ENCODE measurements at places on chromosomes 3 and 15.

DNA sequence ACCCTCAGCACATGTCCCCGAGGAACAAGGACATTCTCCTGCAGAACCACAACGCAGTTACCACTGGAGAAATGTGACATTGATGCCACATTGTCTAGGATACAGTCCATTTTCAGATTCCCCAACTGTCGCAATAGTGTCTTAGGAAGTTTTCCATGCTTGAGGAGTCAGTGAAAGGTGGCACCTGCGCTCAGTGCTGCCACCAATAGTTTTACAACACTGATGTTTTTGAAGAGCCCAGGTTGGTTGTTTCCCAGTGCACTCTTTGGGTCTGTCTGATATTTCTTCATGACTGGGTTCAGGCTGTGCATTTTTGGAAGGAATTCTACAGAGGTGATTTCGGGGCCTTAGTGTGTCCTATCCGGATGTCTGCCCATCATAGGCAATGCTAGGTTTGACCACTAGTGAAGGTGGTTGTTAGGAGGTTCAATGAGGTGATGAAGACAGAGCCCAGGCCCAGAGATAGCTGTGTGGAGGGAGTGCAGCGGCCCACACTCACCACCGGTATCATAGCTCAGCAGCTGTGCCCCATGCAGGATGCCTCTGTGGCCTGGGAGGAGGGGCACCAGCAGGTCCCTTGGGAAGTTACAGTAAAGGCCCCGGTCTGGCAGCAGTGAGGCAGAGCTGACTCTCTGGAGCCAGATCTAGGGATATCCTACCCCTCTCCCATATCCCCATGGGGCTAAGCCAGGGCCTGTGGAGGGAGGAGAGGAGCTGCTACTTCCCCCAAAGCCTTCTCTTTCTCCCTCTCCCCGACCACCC is 96.6 kb downstream of the DNAJB8 start:
- DNase-seq: no peak

DNA sequence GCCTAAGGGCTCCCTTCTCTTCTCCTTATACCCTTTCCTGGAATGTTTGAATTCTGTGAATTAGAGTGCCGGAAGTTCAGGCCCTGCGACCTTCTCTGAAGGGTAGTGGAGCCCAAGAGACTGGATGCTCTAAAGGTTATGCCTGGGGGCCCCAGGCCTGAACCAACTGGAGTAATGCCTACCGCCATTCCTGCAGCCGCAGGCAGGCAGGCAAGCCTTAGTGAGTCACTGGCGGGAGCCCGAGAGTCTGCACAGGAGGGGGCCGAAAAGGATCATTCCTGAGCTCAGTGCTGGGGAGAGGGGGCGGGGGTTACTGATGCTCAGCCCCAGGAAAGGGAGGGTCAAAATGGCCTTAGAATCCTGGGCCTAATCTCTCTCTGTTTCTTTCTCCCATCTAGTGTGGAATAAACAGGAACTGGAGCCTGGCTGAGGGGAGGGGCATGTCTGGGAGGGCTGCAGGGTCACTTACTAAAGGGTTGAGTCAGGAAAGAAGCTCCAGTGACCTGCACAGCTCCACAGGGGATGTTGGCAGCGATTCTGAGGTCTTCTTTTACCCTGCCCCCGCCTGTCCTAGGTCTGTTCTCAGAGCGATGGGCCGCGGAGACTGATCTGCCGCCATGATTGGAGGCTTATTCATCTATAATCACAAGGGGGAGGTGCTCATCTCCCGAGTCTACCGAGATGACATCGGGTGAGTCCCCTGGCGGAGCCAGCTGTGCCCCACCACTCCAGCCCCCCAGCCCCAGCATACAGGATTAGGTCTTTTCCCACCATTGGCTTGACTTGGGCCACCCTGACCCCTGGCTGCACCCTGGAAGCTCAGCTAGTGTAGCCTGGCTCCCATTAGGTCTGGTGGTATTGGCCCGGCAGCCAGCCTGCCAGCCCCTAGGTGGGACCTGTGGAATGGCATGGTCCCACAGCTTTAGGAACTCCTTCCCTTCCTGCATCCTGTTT is 2.0 kb downstream of the AP2M1 start:
- DNase-seq: no peak

GRCh38 chr3:36631549-36631948 is 132.8 kb downstream of the DCLK3 start:
- no peak for DNase-seq

- DNase-seq: no peak
Measured at GRCh38 chr3:149270180-149270579, 48.6 kb upstream of the CP start.

- DNase-seq: no peak
Measured at GRCh38 chr15:39360452-39360851, 220.4 kb upstream of the THBS1 start.

DNA sequence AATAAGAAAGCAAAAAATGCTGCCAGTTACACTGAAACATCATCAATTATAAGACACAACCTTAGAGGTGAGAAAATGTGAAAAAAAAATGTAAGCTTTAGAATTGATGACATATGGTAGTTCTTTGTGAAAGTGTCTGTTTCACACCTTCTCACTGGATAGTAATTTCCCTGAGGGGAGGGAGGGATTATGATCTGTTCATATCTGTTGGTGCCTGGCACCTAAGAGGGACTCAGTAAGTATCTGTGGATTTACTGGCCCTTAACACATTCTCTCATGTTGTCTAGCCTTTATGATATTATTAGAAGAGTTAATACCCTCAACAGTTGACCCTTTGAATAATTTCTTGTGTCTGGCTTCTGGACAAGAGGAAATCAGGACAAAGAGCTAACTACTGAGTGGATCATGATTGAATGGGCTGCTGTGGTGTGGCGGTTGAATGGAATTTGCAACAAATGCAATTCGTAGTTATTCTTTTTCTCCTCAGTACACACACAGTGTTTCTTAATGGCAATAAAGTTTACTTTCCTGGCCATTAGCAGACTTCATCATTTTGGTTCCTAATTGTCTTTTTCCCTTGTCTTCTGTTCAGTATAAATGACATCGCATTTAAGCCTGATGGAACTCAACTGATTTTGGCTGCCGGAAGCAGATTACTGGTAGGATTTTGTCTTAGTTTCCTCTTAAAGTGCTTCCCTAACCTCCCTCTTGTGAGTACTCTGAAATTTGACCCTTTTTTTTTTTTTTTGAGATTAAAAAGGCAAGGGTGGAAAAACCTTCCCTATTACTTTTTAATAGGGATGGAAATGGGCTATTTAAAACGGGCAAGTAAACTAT is 9.5 kb downstream of the IFT122 start:
- DNase-seq: no peak

- no peak for DNase-seq
Measured at GRCh38 chr15:91335702-91336101, 235.6 kb downstream of the SV2B start.

- DNase-seq: no peak
Measured at GRCh38 chr15:80418892-80419537, 14.8 kb downstream of the ARNT2 start.

GRCh38 chr15:90838139-90838538 is 30.2 kb upstream of the FURIN start:
- no peak for DNase-seq

- no peak for DNase-seq
Measured at GRCh38 chr3:149532489-149533180, 58.1 kb downstream of the TM4SF4 start.

DNA sequence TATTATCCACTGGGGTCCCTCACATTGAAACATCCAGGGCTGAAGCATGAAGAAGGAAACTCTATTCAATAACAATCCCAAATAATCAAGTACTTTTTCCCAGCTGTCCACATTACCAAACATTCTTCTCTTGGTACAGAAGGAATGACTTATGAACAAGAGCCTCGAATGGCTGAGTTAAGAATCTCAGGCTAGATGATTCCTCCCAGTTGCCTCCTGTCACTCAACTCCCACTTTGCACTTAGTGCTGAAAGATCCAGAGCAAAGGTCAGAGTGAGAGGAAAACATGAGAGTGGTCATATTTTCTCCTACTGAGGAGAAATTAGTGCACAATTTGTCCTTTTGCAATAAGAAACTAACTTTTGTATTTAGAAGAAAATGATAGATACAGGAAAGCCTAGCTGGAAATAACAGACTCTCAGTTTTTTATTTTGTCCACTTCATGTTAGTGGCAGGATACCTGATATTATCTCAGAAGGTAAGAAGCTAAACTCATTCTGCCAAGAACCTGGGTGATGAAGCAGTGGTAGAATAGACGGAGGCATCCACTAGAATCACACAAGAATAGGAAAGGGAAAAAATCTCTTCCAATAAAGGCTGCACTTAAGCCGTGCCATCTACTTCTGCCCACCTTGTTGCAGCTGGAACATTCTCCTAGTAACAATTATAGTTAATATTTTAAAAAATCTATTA is 46.2 kb downstream of the GADL1 start:
- DNase-seq: no peak

GRCh38 chr15:21262851-21263425 is 177.4 kb downstream of the POTEB3 start:
- no peak for DNase-seq

DNA sequence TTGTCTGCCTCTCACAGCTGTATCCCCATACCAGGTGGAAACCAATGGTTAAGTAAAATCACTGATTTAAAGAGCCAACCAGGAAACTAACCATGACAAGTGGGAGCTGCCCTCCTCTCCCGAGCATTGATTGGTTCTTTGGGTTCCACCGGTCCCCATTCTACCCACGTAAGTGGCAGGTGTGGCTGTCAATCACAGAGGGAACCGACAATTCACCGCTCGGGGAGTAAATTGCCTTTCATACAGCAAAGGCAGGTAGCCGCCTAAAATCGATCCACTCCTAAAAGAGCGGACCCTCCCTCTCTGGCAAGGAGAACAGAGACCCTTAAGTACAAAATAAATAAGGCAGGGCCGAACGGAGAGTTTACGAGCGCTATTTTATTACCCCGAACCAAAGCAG is 1.2 kb downstream of the ERC2 start:
- DNase-seq: peak; percentile 70

GRCh38 chr15:57026016-57026592 is 107.7 kb downstream of the TCF12 start:
- DNase-seq: no peak

GRCh38 chr3:164416491-164417222 is 661.6 kb downstream of the SI start:
- DNase-seq: no peak

- no peak for DNase-seq
Measured at GRCh38 chr3:45907769-45908705, 21.7 kb downstream of the CCR9 start.

DNA sequence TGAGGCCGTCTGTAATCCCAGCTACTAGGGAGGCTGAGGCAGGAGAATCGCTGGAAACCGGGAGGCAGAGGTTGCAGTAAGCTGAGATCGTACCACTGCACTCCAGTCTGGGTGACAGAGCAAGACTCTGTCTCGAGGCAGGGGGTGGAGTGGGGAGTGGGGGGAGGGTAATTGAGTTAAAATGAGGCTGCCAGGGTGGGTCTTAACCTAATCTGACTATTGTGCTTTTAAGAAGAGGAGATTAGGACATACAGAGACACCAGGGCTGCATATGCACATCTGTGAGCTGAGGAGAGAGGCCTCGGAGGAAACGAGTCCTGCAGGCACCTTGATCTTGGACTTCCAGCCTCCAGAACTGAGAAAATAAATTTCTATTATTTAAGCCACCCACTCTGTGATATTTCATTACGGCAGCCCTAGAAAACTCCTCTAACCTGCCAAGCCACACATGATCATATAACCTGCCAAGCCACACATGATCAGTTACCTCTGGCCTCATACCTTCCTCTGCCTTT is 197.0 kb downstream of the THSD4 start:
- DNase-seq: no peak

DNA sequence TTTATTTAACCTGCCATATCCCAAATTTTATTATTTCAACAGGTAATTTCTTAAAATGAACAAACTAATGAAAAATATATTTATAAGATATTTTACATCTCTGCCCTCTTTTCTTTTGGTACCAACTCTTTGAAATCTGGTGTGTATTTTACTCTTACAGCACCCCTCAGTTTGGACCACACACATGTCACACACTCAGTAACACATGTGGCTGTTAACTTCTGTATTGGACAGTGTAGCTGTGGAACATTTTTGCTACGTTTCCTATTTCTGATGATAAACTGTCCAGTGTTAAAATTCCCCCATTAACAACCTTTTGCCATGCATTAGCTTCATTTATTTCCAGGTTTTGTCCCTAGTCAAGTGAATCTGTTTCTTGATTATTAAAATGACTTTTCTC is 250.6 kb downstream of the NFKBIZ start:
- DNase-seq: no peak

GRCh38 chr15:79451361-79451999 is 19.3 kb downstream of the MINAR1 start:
- no peak for DNase-seq

GRCh38 chr15:25860885-25861866 is 2.0 kb downstream of the ATP10A start:
- DNase-seq: no peak

- no peak for DNase-seq
Measured at GRCh38 chr3:192408007-192408646, 319.2 kb downstream of the FGF12 start.

GRCh38 chr15:70051948-70052633 is 45.6 kb downstream of the TLE3 start:
- no peak for DNase-seq

DNA sequence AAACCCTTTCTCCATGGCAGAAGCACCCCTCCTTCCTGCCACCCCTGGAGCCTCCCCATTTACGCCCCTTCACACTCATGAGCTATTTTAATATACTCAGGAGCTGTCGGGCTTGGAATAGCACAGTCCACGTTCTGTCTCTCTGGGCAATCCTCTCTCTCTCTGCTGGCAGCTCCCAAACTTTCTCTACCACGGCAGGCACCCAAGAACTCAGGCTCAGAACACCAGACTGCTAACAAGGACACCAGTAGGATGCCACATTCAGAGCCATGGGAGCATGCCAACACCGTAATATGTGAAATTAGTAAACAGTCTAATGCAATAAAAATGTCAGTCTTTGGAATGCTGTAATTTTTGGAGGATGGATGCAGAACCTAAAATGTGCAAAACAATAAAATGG is 19.3 kb downstream of the TNFAIP8L3 start:
- DNase-seq: no peak

DNA sequence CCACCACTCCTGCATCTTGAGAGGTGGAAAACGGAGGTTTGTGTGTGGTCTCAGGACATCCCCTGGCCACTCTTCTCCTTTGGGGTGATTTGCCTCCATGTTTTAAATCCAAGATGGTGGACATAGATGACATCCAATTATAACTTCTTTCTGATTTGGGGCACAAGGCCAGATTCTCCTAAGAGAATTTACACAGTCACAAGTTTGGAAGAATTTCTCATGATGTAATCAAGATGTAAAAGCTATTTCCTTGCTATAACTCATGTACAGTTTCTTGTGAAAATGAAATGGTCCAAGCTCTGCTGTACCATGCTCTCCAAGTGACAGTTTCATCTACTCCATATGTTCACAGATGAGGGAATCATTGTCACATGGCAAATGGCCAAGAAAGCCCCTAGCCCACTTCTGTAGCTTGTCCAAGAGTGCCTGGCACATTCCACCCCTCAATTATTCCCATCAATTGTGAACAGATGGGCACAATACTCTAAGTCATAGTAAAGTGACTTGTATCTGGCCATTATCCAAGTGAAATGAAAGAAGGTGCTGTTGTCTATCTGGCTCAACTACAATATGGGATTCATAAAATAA is 134.6 kb upstream of the ROPN1 start:
- DNase-seq: no peak

- no peak for DNase-seq
Measured at GRCh38 chr3:3689601-3690375, 109.4 kb upstream of the LRRN1 start.
